Suppressor macrophage (primary cell): ENCODE measurements at places on chromosomes 5 and 9.
A peak's percentile ranks its signal among the peaks of the same experiment; 100 is the strongest.

- DNase-seq: no peak
Measured at GRCh38 chr5:138109463-138110265, 25.8 kb downstream of the WNT8A start.

GRCh38 chr5:144467792-144468191 lies 297.1 kb downstream of the KCTD16 start:
- DNase-seq: peak; percentile 67

DNA sequence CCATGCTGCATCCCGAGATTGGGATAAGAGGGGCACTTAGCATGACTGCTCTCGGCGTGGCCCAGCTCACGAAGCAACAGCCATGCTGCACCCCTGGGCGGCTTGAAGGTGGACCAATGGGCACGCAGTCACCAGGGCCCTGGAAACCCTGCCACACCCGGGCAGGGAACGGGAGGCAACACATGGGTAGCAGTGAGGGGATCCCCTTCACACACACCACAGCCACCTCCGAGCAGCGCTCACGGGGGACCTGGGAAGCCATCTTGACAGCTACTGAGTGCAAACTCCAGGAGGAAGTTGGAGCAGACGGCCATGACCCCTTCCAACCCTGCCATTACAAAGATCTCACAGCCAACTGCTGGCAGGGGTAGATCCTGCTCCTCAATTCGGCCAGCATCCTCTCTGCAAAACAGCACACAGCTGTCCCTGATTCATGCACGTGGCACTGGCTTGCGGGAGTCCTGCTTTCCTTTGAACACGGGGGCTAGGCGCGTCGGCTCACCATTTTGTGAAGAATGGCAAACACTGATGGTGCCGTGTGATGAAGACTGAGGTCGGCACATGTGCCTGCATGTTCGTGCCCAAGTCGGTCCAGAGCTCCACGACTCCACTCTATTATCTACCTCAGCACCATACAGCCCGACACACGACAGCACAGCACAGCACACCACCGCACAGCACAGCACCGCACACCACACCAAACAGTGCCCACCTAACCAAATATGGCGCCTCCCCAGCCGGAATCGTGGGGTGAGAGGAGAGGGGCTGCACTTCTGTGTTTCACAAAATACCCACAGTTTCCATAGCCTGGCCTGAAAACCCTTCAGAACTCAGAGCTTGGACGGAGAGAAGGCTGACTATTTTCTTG lies 5.0 kb downstream of the UBAC1 start:
- no peak for DNase-seq

GRCh38 chr5:67591491-67591890 lies 394.9 kb upstream of the CD180 start:
- no peak for DNase-seq

DNA sequence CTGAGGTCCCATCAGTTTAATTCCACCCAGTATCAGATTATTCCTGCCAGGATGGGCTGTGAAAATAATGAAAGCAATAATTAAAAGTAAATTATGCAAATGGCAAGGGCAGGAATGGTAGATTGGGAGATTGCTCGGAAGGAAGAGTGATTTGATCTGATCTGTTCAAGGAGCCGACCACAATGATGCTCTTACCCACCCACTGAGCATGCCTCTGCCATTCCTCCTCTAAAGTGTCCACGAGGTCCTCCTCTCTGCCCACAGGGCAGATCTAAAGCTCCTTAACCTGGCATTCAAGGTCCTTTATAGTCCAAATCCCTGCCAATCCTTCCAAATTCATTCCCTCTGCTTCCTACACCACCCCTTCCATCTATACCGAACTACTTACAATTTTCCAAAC lies 147.8 kb downstream of the TTLL11 start:
- no peak for DNase-seq

- peak; percentile 70 for DNase-seq
Measured at GRCh38 chr5:157212307-157212706, 31.7 kb downstream of the ITK start.

- DNase-seq: no peak
Measured at GRCh38 chr5:151153300-151153699, 4.3 kb downstream of the ANXA6 start.

DNA sequence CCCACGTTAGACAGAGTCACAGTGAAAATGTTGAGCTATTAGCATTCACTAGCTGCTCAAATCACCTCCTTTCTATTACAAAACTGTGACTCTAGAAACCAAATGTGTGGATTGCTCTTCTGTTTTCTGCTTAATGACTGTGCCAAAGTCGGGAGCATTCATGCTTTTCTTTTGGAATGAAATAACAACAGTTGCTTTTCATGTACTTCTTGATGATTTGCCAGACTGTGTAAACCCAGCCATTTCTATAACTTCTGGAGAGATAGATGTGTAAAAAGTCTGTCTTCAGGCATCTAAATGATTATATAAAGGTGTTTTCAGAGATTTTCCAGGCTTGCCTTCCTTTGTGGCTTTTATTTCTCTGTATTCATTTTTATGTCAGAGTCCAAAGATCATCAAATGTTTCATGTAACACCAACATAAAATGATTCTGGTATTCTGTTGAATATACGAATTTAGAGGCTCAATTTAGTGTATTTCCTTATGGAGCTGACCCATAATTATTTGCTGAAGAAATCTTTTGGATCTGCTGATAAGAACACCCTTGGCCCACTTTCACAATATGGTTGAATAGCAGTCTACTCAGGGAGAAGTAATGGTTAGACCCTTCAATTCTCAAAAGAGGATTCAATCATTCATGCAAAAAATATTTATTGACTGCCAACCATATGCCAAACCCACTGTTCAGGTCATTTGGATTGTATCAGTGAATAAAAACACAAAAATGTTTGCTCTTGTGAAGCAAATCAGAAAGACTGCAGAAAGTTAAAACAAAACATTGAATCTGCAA lies 581.2 kb downstream of the CDH18 start:
- no peak for DNase-seq

DNA sequence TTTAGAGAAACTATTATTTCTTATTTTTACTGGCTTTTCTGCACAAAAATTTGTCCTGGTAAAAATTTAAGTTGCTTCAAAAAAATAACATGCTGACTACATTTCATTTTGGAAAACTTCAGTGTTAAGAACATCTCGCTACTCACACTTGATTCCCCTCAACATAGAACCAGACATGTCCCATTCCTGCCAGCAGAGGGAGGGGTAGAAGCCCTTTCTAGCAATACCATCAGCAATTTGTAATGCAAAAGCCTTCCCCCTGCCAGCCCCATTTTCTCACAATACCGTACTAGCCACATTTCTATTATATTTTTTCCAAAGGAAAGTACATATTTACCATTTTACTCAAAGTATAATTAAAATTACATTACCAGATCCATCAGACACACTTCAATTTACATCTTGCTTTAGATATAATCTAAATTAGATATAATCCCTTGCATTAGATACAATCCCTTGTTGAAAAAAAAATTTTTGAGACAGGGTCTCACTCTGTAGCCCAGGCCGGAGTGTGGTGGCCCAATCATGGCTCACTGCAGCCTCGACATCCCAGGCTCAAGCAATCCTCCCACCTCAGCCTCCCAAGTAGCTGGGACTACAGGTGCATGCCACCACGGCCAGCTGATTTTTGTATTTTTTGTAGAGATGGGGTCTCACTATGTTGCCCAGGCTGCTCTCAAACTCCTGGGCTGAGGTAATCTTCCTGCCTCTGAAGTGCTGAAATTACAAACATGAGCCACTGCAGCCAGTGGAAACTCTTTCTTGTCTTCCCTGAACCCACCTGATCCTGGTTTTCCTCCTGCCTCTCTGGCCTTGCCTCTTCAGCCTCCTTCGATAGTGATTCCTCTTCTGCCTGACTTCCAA lies 39.6 kb upstream of the IDNK start:
- DNase-seq: peak; percentile 57
